ENCODE measurements at places on chromosomes 6 and 20. TPM values are rescaled to one million over a fixed set of nuclear protein-coding genes. Genes with fewer than 3 reads are reported as not detected.

DNA sequence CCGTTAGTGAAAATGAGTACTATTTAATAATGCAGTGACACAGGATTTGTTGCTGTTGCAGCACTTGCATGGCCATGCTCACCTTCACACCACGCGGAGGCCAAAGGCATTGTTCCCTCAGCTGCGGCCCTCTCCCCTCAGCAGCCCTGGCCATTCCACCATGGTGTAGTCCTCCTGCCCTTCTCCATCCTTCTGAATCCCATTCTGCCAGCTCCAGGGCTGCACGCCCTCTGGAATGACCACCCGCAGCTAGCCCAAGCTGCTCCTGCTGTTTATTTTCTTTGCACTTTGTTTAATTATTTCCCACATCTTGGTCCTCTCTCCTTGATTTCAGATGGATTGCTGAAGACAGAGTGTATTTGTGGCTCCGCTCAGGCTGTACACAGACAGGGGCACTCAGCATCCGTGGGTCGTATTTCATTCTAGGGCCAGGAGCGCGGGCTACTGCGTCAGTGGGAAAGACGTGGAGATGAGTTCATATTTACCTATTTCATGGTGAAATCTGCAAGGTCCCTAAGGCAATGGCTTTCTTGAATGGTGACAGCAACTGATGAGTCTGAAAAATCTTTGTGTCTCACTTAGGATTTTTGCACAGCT is 81.4 kb upstream of the DUSP22 start:
- no peak for DNase-seq

Gene SLC44A4
- 201 TPM for total RNA-seq

Gene DXO
- 29.7 TPM for total RNA-seq

DNA sequence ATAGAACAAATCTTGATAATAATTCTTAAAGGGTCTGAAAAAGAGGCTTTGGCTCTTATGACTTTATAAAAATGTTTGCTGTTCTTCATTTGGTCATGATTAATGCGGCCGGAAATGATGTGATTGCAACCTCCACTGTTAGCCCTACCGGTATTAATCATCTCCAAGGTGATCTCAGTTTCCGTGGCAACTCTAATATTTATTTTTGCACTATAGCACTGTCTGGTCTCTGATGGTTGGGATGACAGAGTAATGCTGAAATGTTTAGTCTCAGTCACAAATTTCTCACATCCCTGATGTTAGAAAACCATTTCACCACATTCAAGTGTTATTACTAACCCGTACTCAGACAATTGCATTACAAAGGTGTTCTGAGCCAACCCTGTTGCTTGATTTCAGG is 87.4 kb downstream of the TMEM200A start:
- DNase-seq, result peak; percentile 12

DNA sequence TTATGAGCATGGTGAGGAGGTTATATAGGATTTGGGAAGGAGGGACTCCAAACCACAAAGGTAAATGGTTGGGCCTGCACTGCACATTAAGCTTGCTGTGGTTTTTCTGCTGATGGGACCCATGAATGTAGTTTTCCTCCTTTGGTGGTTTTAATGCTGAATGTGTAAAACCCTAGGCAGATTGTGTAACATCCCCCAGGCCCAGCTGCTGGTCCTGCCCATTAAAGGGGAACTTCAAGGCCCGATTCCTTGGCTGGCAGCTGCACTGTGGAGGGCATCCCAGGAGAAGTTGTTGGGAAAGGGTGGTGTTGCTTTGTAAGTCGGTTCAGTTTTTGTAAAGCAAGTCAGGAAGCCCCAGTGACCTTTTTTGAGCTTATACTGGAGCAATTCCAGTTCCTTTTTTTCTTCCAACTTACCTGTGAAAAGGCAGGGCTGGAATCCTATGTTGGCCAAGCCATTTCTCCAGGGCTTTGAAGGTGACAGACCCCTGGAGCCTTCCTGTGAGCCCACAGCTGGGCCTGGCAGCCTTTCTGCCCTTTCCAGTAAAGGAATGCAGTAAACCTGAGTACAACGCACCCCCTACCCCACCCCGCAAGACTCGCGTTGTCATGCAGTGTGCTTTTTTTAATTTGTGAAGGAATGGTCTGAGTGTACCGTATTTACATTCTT is 43.1 kb upstream of the NAA20 start:
- DNase-seq, result peak; percentile 66

DNA sequence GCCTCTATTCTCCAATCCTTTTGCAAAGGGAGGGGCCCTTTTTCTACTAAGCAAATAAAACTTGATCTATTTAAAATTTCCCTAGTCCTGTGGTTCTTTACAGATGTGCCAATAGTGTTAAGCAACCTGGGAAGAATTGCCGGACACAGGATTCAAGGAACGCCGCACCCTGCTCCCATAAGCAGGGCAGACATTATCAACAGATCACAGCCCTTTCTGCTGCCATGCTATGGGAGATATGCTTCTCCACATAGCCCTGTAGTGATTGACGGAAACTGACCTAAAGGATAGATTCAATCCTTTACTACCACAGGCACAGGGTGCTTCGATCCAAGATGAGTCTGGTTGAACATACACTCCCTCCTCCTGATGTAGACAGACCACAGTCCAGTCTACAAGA is 118.4 kb upstream of the TRAF3IP2 start:
- no peak for DNase-seq

- DNase-seq, result no peak
Observed at GRCh38 chr6:20969551-20969950, 435.3 kb downstream of the CDKAL1 start.

Gene ACTL10
- total RNA-seq, result 1.1 TPM

Gene ADGRB3
- total RNA-seq, result 0.45 TPM

Gene EYS
- not detected for total RNA-seq

GRCh38 chr20:19540392-19540791 is 217.7 kb upstream of the RIN2 start:
- DNase-seq, result peak; percentile 65

DNA sequence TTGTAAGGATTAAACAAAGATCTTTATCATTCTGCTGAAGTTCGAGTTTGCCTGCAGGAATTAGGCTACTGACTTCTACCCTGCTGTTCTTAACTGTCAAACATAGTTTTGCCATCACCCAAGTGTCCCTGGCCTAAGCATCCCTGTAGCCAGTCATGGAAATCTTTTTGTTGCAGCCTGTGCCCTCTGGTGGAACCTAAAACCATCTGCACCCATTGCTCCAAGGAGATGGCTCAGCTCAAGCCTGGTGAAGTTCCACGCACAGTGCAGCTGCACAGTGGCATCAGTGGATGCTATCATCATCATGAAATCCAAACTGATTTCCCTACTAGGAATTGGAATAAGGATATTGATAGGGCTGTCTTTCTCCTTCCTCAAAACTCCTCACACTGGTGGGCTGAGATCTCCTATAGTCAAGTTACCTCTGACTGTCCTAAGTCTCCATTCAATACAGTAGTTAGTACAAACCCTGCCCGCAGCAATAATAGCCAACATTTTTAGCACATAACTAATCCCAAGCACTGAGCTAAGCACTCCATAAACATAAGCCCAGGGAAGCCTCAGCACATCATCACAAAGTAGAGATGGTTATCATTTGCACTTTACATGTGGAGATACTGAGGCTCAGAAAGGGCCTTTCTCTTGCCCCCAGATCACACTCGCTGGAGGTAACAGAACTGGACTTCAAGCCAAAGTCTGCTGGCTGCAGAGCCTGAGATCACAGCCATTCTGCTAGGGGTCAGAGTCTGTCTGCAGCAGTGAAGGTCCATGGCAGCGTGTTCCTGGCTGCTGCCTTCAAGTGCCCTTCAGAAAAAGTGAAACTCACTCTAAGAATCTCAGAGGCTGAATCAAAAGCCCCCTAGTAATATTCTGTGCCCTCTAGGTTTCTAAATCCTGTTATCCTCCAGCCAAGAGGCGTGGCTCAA is 77.2 kb upstream of the MC3R start:
- DNase-seq, result peak; percentile 59

DNA sequence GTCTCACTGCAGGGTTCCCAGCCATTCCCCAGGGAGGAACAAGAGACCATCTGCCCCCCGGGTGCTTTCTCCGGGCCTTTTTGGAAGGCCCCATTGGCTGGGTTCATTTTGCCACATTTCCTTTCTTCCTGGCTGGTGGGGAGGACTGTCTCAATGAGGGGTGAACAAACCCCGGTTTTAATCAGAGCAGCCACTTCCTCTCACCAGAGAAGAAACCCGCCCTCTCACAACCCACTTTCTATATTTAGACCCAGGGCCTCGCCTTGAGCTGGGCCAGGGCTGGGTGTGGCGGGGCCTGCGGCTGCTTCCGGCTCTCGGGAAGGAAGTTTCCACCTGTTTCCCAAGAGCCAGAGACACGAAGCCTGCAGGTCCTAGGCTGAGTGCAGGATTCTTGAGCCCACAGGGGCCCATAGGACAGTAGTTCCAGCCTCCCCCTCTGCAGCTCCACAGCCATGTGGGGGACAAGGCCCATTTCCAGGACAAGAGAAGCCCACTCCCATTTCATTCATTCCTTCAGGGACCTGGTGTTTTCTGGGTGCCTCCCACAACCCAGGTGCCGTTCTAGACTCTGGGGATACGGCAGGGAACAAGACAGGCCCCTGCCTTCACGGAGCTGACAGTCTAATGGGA is 41.8 kb downstream of the RBM38 start:
- peak; percentile 78 for DNase-seq

Gene FITM2
- total RNA-seq, result 5.4 TPM

DNA sequence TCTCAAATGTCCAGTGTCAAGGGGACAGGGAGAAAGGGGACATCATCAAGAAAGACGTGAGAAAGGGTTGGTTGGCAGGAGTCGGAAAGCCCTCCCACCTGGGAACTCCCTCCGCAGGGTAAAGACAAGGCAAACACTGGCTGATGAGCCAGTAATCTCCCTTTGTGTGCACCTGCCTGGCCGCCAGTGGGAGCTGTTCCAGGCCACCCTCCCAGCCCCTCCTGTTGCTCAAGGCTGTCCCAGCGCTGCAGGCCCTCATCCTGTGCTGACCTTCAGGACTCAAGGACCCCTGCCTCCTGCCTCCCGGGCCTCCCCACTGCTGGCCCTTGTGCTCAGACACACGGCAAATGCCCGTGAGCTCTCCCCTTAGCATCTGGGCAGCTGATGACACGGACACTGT is 7.4 kb downstream of the FRMD1 start:
- peak; percentile 51 for DNase-seq

Gene NR2E1
- not detected for total RNA-seq

DNA sequence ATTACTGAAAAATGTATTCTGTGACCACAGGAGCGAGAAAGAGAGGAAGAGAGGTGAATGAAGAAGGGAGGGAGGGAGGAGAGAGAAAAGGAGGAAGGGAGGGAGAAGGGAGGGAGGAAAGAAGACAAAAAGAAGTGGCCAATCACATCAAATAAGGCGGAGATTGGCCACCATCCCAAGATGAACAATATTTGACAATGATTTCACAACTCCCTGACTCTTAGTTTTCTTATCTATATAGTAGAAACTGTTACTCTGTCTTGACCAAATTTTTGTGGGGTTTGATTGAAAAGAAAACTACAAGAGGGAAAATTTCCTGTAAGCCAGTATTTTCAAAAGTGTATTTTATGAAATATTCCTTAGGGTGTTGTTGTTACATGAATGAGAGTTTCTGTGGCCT is 52.6 kb downstream of the FOXA2 start:
- no peak for DNase-seq

DNA sequence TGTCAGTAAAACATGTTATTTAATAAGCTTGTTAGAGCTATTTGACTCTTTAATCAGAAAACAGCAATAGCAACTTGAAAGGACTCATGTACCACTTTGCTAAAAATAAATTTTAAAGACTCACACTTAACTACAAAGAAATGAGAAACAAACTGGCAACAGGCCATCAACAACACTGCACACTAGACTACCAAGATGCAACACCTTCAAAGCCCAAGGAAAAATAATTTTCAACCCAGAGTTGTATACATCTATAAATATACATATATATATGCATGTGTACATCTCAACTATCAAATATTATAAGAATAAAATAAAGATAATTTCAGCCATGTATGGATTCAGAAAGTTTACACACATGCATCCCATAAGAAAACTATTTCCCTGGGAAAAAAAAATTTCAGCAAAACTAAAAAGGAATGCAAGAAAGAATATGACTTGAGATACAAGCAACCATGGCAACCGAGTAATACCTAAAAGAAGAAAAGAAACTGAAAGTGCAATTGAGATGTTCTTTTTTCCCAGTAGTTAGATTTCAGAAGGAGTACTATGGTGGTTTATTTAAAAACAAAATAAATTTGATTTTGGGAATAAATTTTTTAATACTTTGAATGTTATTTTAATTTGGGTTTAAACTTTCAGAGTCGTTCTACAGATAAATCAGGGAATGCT is 303.8 kb downstream of the UBE3D start:
- no peak for DNase-seq

Gene HDGFL1
- not detected for total RNA-seq

- DNase-seq, result no peak
Observed at GRCh38 chr6:20481281-20481680, 53.0 kb upstream of the CDKAL1 start.

GRCh38 chr20:56943946-56944945 is 315.1 kb downstream of the TFAP2C start:
- no peak for DNase-seq

GRCh38 chr20:15889514-15890256 is 683.6 kb downstream of the KIF16B start:
- DNase-seq, result peak; percentile 12

- DNase-seq, result no peak
Observed at GRCh38 chr6:16318538-16318937, 80.2 kb downstream of the GMPR start.

GRCh38 chr6:39076623-39077535 is 28.3 kb downstream of the GLP1R start:
- no peak for DNase-seq

Gene GLP1R
- 9.0 TPM for total RNA-seq

All from stomach (tissue), 19 donors.